Karpas-422 (cell line): ENCODE measurements at places on chromosomes 11 and 22.

DNA sequence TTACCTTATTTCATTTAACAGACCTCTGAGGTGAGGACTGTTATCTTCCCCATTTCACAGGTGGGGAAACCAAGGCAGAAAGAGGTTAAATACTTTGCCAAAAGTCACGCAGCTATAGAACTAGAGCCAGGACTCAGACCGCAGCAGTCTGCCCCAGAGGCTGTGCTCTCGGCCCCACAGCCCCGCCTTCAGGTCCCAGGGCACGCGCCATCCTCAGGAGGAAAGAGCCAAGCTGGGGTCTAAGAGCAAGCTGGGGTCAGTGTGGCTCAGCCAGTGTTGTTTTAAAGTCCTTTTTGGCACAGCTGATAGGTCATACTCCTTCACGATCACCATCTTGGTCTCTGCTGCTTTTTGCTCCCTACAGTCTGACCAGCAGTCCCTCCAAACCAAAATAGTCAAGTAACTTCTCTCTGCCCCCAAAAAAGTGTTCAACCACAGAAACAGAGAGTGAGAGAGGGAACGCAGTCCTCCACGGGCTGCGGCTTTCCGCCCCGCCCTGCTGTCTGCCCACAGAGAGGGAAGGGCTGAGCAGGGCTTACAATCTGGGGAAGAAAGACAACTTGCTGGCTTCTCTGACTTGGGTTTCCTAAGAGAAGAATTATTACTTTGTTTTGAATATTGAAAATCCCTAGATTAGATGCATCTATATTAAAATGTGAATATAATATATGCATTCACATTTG lies 137.2 kb upstream of the OPCML start:
- DNase-seq = no peak

DNA sequence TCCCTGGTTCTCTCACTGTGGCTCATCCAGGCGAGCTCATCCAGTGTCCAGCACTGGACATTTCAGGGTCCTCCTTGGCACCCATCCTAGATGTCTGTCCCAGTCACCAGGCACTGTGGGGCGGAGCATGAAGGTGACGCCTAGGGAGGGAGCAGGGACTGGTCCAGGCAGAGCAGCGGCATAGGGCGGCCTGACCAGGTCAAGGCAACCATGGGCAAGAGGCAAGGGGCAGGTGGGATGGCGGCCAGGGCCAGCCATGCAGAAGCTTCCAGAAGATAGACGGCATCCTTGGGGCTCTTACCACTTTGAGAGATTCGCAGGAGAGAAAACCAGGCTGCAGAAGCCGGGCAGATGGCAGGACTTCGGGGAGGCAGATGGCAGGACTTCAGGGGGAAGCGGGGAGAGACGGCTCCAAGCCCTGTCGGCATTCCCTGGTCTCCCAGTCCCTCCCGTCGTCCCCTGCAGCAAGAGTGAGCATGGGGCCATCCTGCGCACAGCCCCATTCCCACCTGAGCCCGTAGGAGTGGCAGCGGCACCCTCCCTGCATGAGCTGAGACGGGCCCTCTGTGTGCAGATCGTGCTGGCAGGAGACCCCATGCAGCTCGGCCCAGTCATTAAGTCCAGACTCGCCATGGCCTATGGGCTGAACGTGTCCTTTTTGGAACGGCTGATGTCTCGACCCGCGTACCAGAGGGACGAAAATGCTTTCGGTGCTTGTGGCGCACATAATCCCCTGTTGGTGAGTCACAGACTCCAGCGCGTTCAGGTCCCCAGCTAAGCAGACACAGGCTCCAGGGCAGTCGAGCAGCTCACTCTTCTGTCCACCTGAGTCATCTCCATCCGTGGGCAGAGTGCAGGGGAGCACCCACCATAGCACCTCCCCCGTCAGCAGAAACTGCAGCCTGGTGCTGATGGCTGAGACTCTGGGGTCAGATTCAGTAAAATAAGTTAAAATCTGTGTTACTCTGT lies 20.1 kb upstream of the PANX2 start:
- DNase-seq = no peak

DNA sequence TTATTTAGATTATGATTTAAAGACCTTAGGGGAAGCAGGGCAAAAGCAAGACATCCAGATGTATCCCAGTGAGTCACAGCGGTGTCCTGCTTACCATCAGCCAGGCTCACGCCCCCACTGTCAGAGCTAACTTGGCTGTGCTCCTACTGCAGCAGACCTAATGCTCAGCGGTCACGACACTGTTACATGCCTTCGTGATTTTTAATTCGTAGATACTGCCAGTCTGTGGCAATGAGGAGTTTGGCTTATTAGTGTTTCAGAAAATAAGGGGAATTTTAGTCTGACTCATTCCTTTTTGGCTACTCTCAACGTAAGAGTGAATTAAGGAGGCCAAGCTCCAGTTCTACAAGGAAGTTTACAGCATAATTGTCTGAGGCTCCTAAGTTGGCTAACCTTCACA lies 22.7 kb downstream of the EFCAB6 start:
- DNase-seq = no peak

DNA sequence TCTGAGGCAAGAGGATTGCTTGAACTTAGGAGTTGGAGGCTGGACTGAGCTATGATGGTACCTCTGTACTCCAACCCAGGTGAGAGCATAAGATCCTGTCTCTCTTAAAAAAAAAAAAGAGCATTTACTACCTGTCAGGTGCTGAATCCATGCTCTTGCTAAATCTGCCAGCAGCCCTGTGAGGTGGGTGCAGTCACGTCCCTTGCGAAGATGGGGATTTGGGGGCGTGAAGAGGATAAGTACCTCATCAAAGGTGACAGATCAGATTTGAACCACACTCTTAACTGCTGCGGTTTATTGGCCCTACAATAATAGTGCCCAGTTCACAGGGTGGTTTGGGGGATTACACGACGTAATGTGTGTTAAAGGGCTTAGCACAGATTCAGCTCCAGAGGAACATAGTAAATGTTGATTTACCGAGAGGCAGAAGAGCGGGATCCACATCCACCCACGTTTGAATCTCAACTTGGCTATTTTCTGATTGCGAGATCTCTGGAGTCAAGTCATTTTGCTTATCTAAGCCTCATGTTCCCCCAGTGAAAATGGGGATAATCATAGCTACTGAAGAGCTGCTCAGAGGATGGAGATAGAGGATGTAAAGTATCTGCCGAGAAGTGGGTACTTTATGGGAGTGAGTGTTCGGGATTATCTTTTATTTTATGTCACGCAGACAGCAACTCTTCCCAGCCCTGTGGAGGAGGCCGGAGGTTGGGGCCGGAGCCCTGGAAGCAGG lies 28.1 kb upstream of the LRRC10B start:
- DNase-seq = no peak

GRCh38 chr22:30609260-30610185 lies 2.5 kb downstream of the TCN2 start:
- DNase-seq = no peak

- DNase-seq = no peak
These were observed 927.0 kb downstream of the BRD1 start for GRCh38 chr22:48900626-48901025.

DNA sequence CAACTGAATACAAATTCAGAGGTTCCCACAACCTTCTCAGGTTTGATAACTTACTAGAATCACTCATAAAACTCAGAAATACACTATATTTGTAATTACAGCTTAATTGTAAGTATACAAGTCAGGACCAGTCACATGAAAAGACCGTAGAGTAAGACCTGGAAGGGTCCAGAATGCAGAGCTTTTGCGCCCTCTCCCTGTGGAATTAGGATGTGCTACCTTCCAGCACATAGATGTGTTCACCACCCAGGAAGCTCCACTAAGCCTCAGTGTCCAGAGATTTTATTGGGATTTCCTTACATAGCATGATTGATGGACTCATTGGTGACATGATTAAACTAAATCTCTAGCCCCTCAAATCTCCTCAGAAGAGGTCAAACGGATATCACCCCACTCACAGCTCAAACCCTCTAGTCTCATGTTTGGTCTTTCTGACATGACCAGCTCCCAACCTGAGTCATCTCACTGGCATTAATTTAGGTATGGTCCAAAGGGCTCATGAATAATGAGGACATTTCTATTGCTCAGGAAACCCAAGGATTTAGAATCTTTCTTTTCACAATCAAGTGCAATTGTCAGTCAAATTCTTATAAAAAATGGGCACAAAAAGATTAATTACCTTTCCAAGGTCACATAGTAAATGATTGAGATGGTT lies 77.2 kb upstream of the UBASH3B start:
- DNase-seq = no peak

GRCh38 chr22:26529345-26529744 lies 17.1 kb upstream of the TFIP11 start:
- no peak for DNase-seq

DNA sequence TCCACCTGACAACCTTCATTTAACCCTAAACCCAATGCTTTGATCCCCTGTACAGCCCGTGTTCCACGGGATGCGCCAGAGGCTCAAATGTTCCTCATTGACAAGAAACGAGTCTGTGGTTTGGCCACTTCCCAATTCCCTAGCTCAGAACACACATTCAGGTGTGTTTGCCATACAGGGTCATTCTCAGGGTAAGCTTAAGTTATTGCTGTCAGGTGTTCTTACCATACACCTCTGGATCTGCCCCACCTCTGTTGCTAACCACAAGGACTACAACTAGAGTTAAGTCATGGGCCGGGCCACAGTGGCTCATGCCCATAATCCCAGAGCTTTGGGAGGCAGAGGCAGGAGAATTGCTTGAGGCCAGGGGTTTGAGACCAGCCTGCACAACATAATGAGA lies 45.6 kb upstream of the POLD3 start:
- DNase-seq = no peak

DNA sequence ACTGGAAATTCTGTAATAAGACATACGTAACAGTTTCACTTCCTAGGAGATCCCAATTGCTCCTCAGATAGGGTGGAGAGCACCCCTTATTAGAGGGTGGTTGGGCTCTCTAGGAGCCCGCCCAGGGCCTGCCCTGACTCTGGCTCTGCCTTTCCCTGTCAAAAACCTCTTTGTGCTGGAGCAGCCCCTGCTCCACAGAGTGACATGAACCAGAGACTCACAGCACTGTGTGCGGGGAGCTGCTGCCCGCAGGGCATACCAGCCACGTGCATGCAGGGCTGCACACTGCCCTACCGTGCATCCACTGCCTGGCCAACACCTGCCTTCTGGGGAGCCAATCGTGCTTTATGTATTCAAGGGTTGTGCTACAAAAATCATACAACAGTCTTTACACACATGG lies 24.3 kb downstream of the KCNQ1OT1 start:
- DNase-seq = no peak

DNA sequence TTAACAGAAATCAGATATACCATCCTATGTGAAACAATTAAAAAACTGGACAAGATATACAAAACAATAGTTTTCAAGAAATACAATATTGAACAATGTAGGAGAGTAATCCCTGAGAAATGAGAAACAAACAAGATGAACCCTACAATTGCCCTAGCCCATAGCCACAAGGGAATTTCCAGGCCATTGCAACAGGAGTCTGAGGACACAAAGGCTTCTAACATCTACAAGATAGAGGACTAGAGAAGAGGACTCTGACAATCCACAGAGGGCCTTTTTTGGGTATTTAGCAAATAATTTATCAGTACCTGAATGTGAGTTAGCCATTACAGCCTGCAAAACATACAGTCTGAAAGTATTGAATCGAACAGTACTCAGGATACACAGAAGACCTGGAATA lies 251.7 kb downstream of the GRM5 start:
- no peak for DNase-seq

DNA sequence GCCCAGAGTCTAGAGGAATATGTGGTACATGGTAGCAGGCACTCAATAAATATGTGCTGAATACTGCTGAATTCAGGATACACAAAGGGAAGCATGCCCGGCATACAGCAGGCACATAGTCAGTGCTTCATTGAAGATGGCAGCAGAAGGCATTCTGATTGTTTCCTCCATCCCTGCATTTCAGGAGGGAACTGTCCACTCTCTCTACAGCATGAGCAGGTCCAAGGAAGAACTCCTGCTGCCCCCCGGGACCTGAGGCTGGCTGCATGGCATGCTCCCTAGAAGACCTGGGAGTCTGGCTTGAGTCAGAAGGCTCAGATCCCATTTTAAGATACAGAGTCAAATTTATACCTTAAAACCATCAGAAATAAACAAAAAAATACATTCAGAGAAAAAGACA lies 319.3 kb upstream of the NARS2 start:
- no peak for DNase-seq

- no peak for DNase-seq
These were observed 34.8 kb downstream of the MRGPRX2 start for GRCh38 chr11:19025481-19026406.

DNA sequence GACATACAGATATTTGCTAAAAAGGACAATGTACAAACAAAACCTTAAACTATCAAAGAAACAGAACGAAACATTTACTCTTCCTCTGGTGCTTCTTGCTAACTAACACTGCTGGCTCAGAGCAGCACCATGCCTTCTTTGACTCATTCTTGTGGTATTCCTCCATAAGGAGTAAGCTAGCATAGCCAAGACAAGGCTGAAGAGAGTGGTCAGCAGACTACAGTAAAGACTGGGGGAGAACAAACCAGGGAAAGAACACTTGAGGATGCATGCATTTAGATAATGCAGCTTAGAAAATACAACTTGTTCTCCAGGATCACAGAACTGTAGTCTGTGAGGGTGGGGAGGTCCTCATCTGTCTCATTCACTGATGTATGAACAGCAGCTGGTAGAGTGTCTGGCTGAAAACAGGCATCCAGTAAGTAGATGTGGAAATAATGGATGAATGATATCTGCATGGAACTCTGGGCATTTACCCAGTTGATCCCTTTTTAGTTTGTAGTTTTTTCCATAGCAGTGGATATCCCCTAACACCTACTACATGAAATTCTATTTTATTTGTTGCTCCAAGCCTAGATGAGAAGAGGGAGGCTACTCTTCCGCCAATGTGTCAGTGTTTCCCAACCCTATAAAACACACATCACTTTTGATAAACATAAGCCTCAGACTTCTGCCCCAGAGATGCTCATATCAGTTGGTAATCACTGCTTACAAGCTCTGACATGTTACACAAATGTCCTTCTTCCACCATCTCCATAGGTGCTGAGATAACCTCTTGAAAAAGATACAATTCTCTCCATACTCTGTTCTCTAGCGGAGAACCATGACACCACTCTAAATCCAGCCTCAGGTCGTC lies 7.3 kb downstream of the SNX19 start:
- no peak for DNase-seq

- no peak for DNase-seq
These were observed 9.2 kb upstream of the RBMXL2 start for GRCh38 chr11:7079545-7080135.

DNA sequence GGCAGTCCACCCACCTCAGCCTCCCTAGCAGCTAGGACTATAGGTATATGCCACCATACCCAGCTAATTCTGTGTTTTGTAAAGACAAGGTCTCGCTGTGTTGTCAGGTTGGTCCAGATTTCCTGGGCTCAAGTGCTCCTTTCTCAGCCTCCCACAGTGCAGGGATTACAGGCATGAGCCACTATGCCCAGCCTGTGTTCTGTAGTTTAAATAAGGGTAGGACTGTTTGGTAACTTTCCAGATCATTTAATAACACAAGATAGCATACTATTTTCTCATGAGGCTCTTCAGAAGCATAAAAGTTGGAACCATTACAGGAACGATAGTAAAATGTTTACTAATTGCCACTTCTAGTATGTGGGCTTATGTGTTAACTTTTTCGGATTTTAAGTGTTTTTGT lies 38.0 kb upstream of the GRIK4 start:
- no peak for DNase-seq

GRCh38 chr11:315051-315481 lies 1.2 kb downstream of the IFITM1 start:
- no peak for DNase-seq
